K562 (cell line): ENCODE measurements at places on chromosomes 6 and 20. TPM values are rescaled to one million over a fixed set of nuclear protein-coding genes. Genes with fewer than 3 reads are reported as not detected.

The WDR27 gene
- 49.7 and 58.7 TPM in 2 replicates for total RNA-seq

The SLC17A9 gene
- total RNA-seq: 0.27 and 0.31 TPM in 2 replicates

The SLC26A8 gene
- total RNA-seq: not detected in 2 replicates

GRCh38 chr20:12916699-12917098 is 92.1 kb upstream of the SPTLC3 start:
- H3K27me3 ChIP-seq: no peaks in the 10 kb centered on the region
- no peak overlapping the region for H3K4me3 ChIP-seq
- no peak overlapping the region for H3K27ac ChIP-seq
- no peak for DNase-seq
- H3K4me1 ChIP-seq: no peaks in the 10 kb centered on the region

DNA sequence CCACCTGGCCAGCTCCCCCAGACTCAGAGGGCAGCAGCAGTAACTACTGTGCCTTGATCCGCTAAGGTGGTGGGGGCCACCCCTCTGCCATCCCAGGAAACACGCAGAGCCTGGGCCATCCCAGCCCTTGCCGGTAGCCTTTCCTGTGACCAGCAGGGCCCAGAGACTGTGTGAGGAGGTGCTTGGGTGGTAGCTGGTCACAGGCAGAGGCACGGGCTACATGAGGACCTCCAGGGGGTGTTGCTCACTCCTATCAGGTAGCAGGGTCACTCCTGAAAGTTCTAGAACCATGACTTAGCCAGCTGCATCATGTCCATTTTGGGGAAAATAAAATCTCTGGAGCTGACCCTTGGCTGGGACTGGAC is 22.8 kb downstream of the PCMTD2 start:
- H3K27ac ChIP-seq: no peak overlapping the region
- H3K36me3 ChIP-seq: peaks cover 4% of the 10 kb centered on the region; the same call in 1 of the 3 replicates
- no peak for DNase-seq
- H3K4me1 ChIP-seq: no peaks in the 10 kb centered on the region
- H3K27me3 ChIP-seq: no peaks in the 10 kb centered on the region

- H3K27ac ChIP-seq: no peak overlapping the region
- no peak overlapping the region for H3K4me3 ChIP-seq
- no peaks in the 10 kb centered on the region for H3K27me3 ChIP-seq
- no peak for DNase-seq
Measured at GRCh38 chr20:5843054-5843592, 92.9 kb downstream of the SHLD1 start.

The HLA-DPA1 gene
- 0.60 and 1.2 TPM in 2 replicates for total RNA-seq

DNA sequence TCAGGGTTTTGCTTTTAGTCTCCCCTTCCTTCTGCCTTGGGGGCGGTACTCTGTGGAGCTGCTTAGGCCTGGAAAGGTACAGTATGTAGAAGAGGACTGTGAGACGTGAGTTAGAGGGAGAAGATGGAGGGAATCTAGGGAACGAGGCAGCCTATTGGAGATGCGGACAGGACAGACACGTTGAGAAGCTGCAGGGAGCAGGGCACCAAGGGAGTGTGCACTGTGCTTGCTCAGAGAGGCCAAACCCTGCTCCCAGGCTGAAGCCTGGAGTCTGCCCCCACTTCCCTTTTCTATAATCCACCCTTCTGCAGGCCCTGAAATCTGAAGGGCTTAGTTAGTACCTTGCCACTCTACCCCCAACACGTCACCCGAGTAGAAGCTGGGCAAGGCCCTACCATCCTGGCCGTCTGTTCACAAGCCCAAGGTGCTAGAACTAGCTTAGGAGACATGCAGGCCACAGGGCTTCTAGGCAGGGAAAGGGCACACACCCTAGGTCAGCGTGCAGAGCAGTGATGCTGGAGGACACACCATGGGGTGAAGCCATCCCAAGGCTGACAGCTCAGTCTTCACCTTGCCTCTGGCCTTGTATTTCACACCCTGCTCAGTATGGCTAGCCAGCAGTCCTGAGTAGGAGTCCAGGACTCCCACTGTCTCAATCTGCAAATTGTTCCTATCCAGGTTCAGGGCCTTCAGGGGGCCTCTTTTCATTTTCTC is 6.9 kb downstream of the TP53INP2 start:
- H3K27ac ChIP-seq: no peak overlapping the region
- H3K4me1 ChIP-seq: peaks cover 37% of the 10 kb centered on the region
- DNase-seq: no peak

The GSTA2 gene
- not detected in 2 replicates for total RNA-seq
